ENCODE measurements at places on chromosomes 2 and 18.

- no peak for DNase-seq
Measured at GRCh38 chr2:62765619-62766376, 60.3 kb downstream of the EHBP1 start.

DNA sequence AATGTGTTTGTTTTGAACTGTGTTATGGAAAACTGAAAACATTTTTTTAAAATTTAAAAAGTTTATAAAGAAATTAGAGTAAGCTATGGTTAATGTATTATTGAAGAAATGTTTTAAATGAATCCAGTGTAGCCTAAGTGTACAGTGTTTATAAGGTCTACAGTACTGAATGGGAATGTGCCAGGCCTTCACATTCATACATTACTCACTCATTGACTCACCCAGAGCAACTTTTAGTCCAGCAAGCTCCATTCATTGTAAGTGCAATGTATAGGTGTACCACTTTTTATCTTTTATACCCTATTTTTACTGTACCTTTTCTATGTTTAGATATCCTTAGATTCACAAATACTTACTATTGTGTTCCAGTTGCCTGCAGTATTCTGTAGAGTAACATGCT is 215.1 kb upstream of the THUMPD2 start:
- no peak for DNase-seq

GRCh38 chr2:88751768-88752167 is 60.3 kb downstream of the RPIA start:
- DNase-seq = peak; percentile 30

GRCh38 chr2:198405311-198405710 is 600.9 kb downstream of the PLCL1 start:
- no peak for DNase-seq

GRCh38 chr2:134375935-134376334 is 122.1 kb downstream of the MGAT5 start:
- no peak for DNase-seq

GRCh38 chr2:23629772-23630480 is 244.9 kb downstream of the KLHL29 start:
- no peak for DNase-seq

DNA sequence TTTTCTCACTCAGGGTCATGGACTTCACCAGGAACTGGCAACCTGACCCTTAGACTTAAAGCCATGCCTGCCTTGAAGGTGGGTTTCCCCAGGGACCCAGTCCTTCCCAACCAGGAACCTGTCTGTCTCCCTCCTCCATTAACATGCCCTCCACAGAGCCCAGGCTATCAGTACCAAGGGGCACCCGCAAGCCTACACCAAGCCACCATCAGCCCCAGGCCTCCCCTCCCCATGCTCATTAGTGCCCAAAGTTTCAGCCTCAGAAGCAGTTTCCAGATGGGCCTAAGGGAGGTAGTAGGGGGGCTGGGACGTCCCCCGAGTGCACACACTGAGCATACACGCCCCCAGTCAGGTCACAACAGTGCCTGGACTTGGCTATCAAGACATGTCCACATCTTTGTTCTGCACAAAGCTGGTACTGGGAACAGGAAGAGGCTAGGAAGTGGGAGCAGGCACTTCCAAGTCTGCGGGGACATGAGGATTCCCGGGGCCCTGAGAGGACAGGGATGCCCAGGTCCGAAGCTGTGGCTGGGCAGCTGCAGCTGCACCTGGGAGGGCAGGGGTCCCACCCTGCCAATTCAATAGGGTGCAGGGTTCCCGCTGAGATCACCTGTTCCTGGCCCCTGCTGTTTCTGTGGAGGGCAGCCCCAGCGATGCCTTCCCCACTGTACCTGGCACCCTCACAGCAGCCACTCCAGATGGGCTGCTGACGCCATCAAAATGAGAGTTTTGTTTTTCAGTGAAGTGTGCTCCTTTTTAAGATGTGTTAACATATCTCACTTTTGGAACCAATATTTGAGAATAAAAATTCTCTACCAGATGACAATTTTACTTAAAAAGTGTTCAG is 731.4 kb downstream of the NR4A2 start:
- DNase-seq = no peak

DNA sequence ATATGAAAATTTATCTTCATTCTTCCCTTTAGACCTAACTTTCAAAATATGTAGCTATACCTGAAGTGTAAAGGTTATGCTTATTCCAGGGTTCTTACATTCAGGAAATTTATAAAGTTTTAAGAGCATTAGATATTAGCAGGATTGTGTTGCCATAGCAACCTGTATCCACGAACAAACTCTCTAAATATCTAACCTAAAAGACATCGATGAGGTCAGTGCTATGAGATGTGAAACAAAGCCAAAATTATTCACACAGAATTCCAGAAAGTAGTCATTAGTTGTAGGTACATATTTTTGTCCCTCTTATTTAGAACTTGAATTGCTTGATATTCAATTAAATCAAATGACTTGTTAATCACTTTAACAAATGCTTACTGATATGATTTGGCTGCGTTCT is 705.3 kb downstream of the SOCS6 start:
- no peak for DNase-seq

DNA sequence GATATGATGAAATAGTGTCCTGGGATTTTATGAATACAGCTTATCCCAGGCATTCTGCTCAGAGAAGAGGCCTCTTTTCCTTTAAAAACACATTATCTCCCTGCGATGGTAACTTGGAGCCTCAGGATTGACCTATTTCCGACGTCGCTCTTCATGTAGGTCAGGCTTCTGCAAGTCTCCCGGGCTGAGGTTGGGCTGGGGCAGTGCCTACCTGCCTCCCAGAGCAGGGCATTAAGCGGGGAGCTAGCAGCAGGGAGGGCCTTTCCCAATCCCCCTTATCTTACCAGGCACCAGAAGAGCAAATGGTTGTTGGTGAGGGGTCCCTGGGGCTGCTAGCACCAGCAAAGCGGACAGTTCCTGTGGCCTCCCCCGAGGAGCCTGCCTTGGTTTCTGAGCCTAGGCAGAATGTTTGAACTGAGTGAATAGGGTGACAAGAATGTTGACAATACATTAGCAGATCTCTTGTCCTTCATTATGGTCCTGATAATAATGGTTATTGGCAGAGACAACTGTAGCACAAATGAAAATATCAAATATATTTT is 60.2 kb downstream of the TRPM8 start:
- DNase-seq = no peak

GRCh38 chr18:63444580-63444979 is 22.3 kb upstream of the VPS4B start:
- no peak for DNase-seq

- DNase-seq = no peak
Measured at GRCh38 chr2:45268631-45269030, 259.4 kb upstream of the SIX2 start.

DNA sequence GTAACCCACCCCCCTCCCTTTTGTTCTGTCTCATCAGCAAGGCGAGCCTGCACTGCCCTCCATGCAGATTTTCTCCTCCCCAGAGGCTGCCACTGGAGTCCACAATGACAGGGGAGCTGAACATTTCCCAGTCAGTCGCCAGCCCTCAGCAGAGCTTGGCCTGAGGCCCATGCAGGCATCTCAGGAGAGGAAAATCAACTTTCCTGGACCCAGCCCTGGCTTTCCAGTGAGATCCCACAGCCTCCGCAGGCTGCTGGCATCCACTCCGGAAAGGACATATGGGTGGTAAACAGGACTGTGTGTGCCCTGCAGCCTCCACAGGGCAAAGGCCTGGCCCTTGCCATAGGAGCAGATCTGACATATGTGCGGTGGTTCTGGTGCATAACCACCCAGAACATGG is 253.8 kb downstream of the TNS1 start:
- no peak for DNase-seq

DNA sequence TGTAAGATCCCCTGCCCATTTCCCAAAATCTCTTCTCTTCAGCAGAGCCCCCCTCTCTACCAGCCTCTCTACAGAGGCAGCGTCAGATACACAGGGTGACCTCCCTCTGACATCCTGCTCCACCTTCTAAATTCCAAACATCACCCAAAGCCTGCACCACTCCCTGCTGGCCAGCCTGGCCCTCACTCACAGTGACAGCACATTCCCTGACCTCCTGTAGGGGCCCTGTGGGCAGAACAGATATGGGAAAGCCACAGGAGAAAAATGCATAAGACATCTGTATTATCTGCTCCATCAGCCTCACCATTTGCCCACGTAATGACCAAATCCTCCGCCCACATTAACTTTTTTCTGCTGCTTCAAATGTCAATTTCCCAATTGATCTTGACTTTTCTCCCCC is 40.6 kb downstream of the TRABD2A start:
- DNase-seq = no peak

DNA sequence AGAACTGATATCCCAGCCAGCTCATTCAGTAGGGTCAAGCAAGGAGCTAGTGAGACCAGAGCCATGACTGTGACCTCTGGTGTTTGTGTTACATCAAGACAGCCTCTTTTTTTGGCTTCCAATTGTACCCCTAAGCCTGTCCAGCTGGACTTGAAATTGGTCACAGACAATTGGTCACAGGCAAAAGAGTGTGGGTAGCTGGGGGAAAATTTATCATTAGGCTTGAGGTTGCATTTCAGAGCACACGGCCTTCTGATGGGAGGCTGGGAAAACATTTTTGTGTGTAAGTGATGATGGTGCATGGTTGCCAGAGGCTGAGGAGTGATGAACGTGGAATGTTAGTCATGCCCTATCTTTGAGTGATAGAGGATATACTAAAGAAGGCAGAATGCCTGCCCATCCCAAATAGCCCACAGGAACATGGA is 285.1 kb upstream of the SLC14A2 start:
- no peak for DNase-seq

- no peak for DNase-seq
Measured at GRCh38 chr2:60504049-60504448, 49.4 kb downstream of the BCL11A start.

- DNase-seq = no peak
Measured at GRCh38 chr2:110772383-110772755, 40.0 kb downstream of the ACOXL start.

DNA sequence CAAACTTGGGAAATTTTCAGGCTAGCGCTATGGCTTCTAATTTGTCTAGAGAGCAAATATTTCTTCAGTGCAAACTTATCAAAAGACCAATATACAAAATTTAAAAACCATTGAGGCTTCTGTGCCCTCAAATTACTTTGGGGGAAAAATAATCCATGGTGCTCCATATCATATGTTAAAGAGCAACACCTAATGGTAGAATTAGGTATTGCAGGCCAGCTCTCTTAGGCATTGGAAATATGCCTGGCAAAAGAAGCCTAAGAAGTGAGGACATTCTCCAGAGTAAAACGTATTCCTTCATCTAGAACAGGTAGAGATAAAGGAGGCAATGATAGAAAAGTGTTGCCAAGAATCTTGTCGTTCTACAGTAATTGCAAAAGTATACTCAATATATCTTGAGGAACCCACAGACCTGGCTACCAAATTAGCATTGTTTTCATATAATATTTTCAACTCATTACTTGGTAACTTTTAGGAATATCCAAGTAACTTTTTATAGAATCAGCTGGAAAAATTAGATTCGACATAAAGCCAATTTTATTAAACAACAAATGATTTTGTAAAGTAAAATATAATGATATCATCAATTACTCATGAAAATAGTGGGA is 401.1 kb downstream of the BCL11A start:
- no peak for DNase-seq

GRCh38 chr2:119435081-119435952 is 3.7 kb downstream of the TMEM37 start:
- no peak for DNase-seq

- DNase-seq = no peak
Measured at GRCh38 chr2:47097563-47097962, 57.5 kb downstream of the STPG4 start.

DNA sequence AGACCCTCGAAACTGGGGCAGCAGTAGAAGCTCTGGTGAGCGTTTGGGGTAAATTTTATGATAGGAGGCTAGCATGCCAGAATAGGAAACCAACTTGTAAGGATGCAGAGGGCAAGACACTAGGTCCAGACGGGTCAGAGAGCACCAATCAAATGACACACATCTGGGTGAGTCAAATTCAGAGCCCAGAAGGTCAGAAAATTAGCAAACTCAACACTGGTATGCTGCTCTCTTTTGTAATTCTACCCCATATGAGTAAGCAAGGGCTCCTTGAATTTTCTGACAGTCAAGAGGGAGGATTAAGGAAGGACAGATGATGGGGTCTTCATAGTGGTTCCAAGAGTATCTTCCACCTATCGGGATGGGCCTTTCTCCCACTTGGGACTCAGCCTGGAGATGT is 209.8 kb downstream of the BCL2 start:
- DNase-seq = no peak

- DNase-seq = no peak
Measured at GRCh38 chr2:38427054-38427453, 50.0 kb upstream of the ATL2 start.

DNA sequence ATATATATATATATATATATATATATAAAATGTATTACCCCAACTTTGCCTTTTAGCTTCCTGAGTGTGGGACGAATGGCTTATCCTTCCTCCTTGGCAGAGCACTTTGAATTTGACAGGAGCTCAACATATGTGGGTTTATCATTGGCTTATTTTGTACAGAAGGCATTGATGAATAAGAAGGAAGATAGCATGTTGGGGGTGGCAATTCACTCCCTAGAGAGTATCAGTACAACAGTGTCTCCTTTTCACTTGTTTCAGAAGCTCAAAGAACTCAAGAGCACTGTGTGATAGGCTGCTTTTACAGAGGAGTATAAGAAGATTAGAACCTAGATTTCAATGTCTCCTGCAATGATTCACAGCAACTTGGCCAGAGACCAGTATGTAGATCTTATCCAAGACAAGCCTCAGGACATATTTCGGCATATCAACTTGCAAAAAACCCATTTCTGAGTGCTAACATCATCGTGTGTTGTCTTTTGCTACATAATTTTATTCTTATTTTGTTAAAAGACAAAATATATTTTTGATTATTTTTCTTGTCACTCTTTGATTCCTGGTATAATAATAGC is 345.8 kb downstream of the SOCS6 start:
- no peak for DNase-seq

- DNase-seq = no peak
Measured at GRCh38 chr18:13585379-13586153, 140.8 kb downstream of the FAM210A start.

- DNase-seq = no peak
Measured at GRCh38 chr2:100964681-100965169, 37.4 kb upstream of the RPL31 start.

DNA sequence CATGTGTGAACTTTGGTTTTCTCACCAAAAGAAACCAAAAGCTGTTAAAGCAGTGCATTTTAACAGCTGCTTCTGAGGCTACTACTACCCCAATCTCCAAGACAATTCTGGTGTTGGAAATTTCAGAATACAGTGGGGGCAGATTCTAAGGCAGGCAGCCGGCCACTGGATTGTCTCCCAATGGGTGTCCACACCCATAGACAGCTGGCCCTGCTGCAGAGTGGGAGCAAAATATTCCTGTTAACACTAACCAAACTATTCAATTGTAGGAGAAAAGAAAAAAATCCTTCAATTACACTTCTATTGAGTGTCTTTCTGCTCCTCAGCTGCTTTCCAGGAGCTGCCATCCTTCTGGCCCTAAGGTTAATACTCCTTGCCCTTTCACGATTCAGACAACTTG is 223.7 kb downstream of the ALK start:
- no peak for DNase-seq

DNA sequence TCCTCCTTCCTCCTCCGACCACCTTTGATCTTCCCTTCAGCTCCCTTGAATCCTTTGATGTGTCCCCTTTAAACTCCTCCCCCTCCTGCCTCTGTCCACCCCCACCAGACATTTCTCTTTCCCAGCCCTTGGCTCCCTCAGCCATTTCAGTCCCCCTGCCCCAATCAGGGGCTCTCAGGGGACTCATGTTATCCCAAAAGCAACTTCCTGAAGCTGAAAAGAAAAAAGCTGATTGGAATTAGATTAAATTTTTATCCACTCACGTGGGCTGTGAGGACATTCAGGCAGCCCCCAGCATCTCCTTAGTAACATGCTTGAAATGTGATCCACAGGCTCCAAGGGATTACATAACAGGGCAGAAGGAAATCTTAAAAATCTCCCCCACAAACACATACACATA is 81.3 kb downstream of the NEURL3 start:
- no peak for DNase-seq

Data from activated naive CD4-positive, alpha-beta T cell treated with anti-CD3 and anti-CD28 coated beads for 36 hours (primary cell).